ENCODE measurements at places on chromosomes 13 and 19.

DNA sequence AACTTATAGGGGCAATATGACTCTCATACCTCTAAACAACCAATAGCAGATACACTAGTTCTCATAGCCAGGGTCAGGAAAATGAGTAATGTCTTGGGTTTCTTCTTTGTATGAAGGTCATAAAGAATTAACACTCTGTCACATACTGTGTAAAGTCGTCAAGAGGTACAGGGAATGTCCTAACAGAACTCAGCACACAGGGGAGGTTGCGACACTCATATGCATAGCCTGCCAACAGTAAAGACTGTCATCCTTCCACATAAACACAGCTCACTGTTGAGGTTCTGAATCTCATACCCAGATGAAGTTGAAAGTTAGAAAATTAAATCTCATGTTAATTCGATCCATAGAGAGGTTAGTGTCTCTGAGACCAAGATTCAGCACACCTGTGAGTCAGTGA, 34.2 kb upstream of the ZNF254 start:
- DNase-seq, result no peak

DNA sequence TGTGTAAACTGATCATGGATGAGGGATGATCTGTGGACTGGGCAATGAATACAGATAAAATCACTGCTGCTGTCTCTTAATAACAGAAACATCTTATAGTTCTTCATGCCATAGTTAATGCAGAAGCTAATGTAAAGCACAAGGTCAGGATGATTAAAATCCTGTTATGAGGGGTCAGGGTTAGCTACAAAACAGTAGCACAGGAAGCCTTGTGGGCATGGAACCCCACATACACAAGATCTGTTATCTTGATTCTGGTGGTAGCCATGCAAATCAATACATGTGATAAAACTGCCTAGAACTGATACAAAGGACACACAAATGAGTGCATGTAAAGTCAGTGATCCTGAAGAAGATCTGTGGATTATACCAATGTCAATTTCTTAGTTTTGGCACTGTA, 96.4 kb downstream of the KLF12 start:
- DNase-seq, result no peak

DNA sequence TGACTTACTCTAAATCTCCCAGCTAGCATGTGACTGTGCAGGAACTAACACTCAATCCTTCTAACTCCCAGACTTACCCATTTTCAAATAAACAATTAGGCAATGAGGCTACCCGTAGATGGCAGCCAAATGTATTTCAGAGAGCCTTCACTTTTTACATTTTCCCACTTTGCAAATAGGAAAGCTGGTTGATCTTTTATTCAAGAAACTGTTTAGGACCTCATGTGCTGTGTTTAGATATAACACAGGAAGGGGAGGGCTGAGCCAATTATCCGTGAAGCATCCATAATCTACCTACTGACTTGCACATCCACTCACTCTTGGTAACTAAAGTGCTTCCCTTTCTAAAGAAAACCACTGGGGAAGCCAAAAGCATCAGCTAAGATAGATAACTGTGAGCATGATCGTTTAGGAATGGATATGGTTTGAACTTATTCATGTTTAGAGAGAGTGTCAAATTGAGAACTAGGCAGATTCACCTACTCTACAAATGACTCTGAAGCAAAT, 33.4 kb downstream of the MBNL2 start:
- DNase-seq, result peak; percentile 57

- no peak for DNase-seq
These were observed 40.9 kb upstream of the PSG9 start for GRCh38 chr19:43310221-43310620.

- DNase-seq, result peak; percentile 5
These were observed 197.1 kb downstream of the ITGBL1 start for GRCh38 chr13:101649488-101650126.

- no peak for DNase-seq
These were observed 8.6 kb upstream of the CDC16 start for GRCh38 chr13:114226088-114226487.

GRCh38 chr13:113784645-113785024, 25.6 kb downstream of the TMEM255B start:
- no peak for DNase-seq

DNA sequence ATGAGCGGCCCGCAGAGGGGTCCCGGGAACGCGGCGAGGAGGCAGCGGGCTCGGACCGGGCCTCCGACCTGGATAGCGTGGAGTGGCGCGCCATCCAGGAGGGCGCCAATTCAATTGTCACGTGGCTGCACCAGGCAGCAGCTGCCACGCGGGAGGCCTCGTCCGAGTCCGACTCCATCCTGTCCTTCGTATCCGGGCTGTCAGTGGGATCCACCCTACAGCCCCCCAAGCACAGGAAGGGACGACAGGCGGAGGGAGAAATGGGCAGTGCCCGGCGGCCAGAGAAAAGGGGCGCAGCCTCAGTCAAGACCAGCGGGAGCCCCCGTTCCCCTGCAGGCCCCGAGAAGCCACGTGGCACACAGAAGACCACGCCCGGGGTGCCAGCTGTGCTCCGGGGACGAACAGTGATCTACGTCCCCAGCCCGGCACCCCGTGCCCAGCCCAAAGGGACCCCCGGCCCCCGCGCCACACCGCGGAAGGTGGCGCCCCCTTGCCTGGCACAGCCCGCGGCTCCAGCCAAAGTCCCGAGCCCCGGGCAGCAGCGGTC, 10.7 kb downstream of the C19orf25 start:
- no peak for DNase-seq
